ENCODE measurements at places on chromosomes 2 and 18.

- DNase-seq, result no peak
These were observed 70.0 kb downstream of the EXOC6B start for GRCh38 chr2:72755647-72756423.

DNA sequence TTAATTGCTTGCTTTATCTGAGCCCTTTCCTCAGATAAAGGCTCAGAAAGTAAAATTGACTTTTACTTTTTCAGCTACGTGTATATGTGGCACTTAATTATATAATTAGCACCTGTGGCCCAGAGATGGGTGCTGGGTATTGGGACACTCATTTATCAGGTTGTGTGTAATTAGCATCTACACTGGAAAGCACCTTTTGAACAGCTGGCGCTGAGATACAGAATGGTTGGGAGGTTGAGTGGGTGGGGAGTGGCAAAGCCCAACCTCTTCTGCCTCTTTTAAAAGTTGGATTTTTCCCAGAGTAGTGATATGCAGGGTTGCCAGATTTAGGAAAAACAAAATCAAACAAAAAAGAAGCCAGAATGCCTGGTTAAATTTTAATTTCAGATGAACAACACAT is 23.9 kb downstream of the SPTBN1 start:
- DNase-seq, result no peak

DNA sequence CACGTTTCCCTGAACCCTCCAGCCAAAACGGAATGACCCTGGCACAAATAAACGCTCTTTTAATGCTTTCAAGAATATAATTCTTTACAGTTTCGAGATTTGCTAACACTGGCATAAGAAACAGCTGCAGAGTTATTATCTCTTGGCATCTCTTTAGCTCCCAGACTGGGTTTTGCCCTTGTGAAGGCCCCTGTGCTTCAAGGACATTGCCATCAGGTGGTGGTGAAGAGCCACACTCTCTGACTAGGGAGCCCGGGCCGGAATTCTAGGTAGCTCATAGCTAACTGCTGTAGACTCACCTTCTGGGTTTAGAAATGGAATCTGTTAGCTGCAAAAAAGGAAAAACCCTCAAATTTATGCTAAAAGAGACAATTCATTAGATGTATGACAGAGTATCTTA is 13.3 kb upstream of the GALNT14 start:
- DNase-seq, result no peak

DNA sequence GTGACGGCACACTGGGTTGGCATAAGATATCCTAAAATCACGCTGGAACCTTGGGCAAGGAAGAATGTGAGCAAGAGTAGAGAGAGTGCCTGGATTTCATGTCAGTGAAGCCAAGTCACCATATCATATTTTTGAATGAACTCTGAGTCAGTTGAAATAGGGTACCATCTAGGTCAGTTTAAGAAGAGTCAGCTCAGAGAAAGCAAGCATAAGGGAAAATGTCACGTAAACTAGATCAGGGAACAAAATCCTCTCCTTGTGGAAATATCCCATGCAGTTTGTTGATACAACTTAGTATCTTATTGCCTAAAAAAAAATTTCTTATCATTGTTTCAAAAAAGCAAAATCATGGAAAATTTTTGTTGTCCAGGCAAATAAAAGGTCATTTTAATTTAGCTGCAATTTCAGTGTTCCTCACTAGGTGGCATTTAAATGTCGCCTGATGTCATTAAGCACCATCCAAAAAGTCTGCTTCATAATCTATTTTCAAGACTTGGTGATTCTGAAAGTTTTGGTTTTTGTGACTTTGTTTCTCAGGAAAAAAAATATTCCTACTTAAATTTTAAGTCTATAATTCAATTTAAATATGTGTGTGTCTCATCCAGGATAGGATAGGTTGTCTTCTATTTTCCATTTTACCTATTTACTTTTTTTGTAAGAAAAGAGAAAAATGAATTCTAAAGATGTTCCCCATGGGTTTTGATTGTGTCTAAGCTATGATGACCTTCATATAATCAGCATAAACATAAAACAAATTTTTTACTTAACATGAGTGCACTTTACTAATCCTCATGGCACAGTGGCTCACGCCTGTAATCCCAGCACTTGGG is 19.6 kb downstream of the RSAD2 start:
- no peak for DNase-seq

DNA sequence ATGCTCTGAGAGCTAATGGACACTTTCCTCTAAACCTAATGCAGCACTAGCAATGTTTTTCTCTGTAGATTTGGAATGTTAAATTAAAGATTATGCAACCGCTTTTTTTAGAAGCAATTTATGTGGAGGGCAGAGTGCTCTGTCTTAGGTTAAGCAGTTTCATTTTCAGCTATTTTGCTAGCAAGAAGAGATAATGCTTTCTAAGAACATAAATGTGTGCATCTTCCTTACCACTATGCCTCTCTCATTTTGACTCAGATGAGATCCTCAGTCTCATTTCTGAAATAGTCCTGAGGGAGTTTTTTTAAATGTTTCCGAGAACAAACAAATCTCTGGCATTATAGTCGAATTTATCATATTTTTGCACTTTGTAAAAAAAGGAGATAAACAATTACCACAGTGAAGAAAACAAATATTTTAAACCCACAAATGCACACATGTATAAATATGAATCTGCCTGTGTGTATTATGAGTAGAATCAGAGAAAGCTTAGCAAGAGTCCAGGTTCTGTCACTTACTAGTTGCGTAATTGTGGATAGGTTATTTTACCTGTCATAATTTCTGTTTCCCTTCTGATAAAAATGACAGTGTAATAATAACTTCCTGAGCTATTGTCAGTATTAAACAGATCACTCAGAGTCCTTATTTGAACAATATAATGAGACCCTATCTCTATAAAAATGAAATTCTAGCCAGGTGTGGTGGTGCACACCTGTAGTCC is 207.7 kb upstream of the CRIM1 start:
- DNase-seq, result no peak

- no peak for DNase-seq
These were observed 94.5 kb downstream of the DPP4 start for GRCh38 chr2:161979490-161979889.

GRCh38 chr2:52343010-52343409 is 1311.1 kb upstream of the NRXN1 start:
- no peak for DNase-seq

DNA sequence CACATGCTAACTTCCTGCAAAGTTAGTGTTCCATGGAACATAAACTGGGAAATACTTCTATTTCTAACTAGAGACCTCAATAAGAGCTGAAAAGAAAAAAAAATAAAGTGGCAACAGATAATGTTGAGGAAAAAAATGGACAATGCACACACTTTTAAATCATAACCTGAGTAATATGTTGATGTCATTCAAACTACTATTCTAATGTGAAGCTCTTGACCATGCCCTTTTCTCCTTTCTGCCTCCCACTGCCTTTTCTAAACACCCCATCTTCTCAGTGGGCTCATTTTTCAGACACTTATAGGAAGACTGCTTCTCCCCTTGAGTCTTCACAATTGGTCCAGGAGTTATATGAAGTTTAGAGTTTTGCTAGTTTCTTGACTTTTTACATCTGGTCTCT is 280.9 kb upstream of the NT5C1B start:
- DNase-seq, result no peak

GRCh38 chr2:112958428-112959108 is 19.2 kb upstream of the IL36G start:
- no peak for DNase-seq

- no peak for DNase-seq
These were observed 2.1 kb downstream of the ATAD2B start for GRCh38 chr2:23924589-23925359.

- DNase-seq, result no peak
These were observed 70.4 kb upstream of the CYP1B1 start for GRCh38 chr2:38146275-38146906.

DNA sequence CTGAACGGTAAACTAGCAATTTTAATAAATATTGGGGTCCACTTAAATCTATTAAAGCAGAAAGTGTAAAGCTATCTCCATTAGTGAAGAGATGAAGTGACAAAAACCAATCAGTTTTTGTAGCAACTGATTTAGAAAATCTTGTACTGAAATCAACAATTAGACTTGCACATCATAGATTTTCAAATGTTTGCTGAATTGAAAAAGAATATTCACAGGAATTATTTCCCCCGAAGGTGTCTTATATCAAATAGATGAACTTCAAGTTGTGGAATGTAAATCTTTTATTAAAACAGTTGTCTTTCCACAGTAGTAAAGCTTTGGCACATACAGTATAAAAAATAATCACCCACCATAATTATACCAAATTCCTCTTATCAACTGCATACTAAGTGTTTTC is 48.7 kb downstream of the ATIC start:
- no peak for DNase-seq

DNA sequence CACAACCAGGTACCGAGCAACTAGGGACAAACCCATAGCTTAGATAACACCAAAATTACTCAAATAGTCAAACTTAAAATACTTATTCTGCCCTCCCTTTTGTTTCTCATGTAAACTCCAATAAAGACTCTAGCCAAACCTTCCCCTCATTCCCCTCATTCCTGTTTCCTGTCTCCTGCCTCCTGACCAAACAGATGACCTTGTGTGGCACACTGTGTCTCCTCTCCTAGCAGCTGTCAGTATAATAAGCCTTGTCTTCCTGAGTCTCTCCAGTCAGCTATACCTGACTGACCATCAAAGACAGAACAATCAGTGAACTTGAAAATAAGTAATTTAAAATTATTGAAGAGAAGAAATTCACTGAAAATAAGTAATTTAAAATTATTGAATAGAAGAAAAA is 14.3 kb downstream of the SULT1C4 start:
- DNase-seq, result no peak

GRCh38 chr2:168611896-168612650 is 156.0 kb downstream of the CERS6 start:
- DNase-seq, result no peak

DNA sequence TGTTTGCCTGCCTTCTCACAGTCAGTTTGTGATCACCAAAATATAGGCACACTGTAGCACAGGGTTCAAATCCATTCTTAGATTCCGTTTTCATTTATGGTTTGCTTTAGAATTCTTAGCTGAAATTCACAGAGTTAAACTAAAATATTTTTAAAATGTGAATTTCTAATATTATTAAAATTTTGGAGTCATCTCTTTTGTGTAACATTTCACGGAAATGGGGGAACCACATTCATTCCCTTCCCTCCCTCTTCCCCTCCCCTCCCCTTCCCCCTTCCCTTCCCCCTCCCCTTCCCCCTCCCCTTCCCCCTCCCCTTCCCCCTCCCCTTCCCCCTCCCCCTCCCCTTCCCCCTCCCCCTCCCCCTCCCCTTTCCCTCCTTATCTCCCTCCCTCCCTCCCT is 11.4 kb upstream of the LDAH start:
- DNase-seq, result no peak

DNA sequence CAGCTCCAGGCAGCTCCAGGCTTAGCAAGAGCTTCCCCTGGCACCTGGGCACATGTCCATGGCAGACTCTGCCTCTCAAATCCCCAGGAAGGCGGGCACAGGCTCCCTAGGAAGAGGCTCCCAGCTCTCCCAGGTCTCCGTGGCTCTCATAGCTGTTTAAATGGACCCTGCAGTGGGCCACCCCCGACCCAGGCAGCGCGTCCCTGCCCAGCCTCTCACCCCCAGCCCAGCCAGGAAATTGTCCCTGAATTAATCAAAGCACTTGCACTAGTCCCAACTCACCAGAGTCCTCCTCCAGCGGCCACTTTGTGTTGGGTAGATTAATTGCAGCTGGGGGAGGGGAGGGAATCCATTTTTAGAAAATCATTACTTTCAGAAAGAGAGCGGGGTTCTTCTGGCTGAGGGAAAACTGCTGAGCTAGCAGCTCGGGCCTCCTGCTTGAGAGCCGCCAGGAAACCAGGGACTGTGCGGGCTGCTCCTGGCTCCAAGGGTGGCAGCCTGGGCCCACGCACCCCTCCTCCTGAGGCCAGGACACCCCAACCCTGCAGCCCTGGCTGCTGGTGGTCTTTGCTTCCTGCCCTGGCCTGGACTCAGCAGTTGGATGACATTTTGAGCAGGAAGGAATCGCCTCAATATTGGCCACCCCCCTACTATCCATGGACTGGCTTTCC is 36.0 kb downstream of the SMAD7 start:
- DNase-seq, result no peak

DNA sequence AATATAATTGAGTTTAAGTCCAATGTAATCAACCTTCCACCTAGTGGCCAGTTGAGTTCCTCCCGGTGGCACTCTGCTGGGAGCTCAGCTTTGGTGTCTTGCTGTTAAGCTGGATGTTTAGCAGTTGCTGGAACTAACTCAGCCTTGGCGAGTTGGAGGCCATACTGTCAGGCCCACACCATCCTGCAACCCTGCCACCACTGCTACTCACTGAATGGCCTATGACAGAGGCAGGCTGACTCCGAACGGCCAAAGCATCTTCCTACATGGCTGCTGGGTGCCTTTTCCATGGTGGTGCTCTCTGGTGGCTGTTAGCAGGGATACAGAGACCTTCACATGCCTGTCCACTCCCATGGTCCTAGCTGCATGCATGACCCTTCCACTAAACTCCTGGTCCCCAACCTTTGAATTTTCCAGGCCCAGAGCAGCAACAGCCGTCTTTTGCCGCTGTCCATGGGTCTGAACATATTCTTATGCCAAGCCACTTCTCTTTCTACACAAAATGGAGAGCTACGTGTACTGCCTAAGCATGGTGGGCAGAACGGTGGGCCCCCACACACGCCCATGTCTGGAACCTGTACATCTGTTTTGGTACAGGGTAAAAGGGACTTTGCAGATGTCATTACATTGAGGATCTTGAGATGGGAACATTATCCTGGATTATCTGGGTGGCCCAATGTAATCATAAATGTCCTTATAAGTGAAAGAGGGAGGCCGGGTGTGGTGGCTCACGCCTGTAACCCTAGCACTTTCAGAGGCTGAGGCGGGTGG is 15.0 kb upstream of the TRAF3IP1 start:
- no peak for DNase-seq

- no peak for DNase-seq
These were observed 298.2 kb upstream of the COL3A1 start for GRCh38 chr2:188676010-188676400.

- DNase-seq, result no peak
These were observed 170.7 kb downstream of the CYRIA start for GRCh38 chr2:16494836-16495508.

- DNase-seq, result no peak
These were observed 17.7 kb downstream of the ITGB1BP1 start for GRCh38 chr2:9405636-9406035.

DNA sequence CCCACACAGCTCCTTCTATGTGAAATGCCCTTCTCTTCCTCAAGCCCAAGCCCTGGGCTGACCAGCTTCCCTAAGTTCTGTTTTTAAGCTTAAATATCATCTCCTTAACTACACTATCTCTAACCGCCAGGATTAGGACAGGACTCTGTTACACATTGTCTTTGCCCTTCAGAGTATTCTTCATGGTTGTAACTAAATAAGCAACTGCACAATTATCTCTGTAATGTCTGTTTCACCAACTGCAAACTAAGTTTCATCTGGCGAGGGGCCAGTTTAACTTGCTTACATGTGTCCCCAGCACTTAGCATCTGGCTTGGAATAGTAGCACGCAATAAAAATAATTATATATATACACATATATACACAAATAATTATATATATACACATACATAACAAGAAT is 1.1 kb upstream of the ERMN start:
- no peak for DNase-seq

- DNase-seq, result no peak
These were observed 27.9 kb downstream of the ITGAV start for GRCh38 chr2:186617771-186618170.

Measured in activated T-cell treated with anti-CD3 and anti-CD28 coated beads, Interleukin-2, amount 50 U/mL, for 4 hours (primary cell).